Activated CD8-positive, alpha-beta memory T cell treated with anti-CD3 and anti-CD28 coated beads, Interleukin-2, amount 10 ng/mL, durations not matched to agents 7 days and 5 days (primary cell): ENCODE measurements at places on chromosomes 4 and X. TPM values are rescaled to one million over a fixed set of nuclear protein-coding genes. Genes with fewer than 3 reads are reported as not detected.

DNA sequence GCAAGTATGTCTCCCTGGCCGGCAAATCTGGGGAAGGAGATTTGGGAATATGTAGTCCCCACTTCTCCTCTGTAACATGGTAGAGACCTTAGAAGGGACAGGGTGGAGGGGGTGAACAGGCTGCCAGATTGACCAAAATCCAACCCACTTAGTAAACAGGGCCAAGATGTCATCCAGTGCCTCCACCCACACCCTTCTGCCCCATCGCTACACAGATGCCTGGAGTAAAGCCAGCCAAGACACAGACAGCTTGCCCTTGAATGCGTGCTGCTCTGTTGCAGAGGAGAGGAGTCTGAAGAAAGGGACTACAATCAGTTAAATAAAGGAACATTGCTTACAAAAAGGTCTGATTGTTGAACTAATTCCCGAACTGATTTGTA, 160.1 kb upstream of the LDB2 start:
- no peak overlapping the region for H3K27ac ChIP-seq
- H3K4me3 ChIP-seq: no peak overlapping the region
- no peaks in the 10 kb centered on the region for H3K27me3 ChIP-seq
- H3K36me3 ChIP-seq: no peaks in the 10 kb centered on the region
- H3K4me1 ChIP-seq: no peaks in the 10 kb centered on the region

DNA sequence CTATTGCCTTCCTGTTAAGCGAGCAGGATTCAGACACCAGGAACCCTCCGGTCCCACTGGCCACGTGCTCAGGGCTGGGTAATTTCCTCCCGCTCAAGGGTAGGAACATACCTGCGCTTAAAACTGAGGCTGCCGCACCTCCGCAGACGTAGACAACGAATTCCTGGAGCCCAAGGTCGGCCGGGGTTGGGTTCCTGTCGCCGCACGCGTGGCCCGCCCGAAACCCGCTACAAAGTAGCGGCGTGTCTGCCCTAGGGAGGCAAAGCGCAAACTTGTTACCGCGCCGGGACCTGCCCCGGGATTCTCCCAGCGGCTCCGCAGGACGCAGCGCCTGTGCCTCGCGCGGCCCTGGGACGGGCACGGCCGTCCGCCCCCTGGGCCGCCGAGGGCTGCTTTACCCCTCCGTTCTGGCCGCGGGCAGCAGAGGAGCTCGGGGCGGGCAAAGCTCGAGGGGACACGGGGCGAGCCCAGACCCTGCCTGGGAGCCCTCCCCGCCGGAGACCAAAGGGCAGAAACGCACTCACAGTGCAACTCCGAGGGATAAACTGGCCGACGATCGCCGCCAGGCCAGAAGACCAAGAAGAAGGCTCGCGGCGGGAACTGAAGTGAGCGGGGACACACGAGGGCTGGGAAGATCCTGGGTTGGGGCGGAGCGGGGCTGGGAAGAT, at the start of gene ERVMER34-1:
Gene ERVMER34-1, minus strand, starts transcription at position 607 of the 668 bp plus-strand sequence. CDS start 5,905 bp downstream, outside the sequence.
- no peak within 1 kb of the TSS for H3K27ac ChIP-seq
- H3K4me3 ChIP-seq: peak within 1 kb of the TSS; percentile 35
- peaks cover 69% of the 10 kb centered on the region for H3K27me3 ChIP-seq

GRCh38 chr4:128955751-128956150, 137.6 kb downstream of the SCLT1 start:
- no peaks in the 10 kb centered on the region for H3K27me3 ChIP-seq
- DNase-seq: no peak
- H3K36me3 ChIP-seq: peaks cover 44% of the 10 kb centered on the region
- H3K4me3 ChIP-seq: no peak overlapping the region
- no peaks in the 10 kb centered on the region for H3K4me1 ChIP-seq

GRCh38 chr4:38024206-38024509, 64.0 kb downstream of the PTTG2 start:
- no peak overlapping the region for H3K27ac ChIP-seq
- no peaks in the 10 kb centered on the region for H3K27me3 ChIP-seq

DNA sequence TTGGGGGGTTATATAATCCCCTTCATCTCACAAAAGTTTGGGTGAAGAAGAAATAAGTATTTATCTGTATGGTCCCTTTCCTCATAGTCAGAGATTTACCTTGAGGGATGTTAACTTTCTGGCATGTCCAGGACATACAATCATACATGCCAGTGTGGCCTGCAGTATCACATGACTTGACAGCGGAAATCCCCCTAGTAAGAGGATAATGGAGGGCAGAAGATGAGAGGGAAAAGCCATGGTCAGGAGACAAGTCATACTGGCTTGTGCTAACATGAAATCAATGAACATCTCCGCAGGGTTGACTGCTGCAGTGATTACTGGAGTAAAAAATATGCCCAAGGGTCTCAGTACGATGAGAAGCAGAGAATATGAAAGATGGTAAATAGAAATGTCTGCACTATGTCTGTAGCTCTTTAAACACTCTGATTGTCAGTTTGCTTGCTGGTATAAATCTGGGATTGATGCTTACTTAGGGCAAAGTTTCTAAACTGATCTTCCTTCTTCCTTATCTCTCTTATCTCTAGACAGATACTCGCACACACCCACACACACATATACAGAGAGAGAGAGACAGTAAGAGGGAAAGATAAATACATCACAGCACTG, 1385.6 kb upstream of the ADGRL3 start:
- no peak for DNase-seq
- no peak overlapping the region for H3K27ac ChIP-seq
- no peak overlapping the region for H3K4me3 ChIP-seq
- no peaks in the 10 kb centered on the region for H3K4me1 ChIP-seq
- no peaks in the 10 kb centered on the region for H3K27me3 ChIP-seq

GRCh38 chr4:114654592-114654991, 56.0 kb downstream of the UGT8 start:
- no peak for DNase-seq
- H3K27me3 ChIP-seq: peaks cover 20% of the 10 kb centered on the region
- H3K4me3 ChIP-seq: no peak overlapping the region

DNA sequence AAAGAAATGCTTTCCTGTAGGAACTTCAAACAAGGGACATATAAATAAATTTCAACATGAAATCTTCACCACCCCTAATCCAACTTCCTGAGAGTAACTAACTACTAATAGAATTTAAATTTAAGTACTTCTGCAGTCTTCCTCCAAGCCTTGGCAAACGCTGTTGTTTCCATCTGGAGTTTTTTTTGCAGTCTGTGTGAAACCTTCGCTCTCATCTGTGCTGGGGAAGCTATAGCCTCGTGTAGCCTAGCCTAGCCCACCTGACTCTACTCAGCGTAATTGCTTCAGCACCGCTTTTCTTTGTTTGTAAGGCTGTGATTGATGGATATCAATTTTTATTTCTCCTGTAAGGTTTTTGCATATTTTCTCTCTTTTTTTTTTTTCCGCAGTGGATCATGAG, 30.9 kb downstream of the STOX2 start:
- H3K4me3 ChIP-seq: no peak overlapping the region
- H3K27ac ChIP-seq: no peak overlapping the region
- peaks cover 12% of the 10 kb centered on the region for H3K27me3 ChIP-seq
- no peaks in the 10 kb centered on the region for H3K4me1 ChIP-seq
- DNase-seq: no peak
- no peaks in the 10 kb centered on the region for H3K36me3 ChIP-seq

DNA sequence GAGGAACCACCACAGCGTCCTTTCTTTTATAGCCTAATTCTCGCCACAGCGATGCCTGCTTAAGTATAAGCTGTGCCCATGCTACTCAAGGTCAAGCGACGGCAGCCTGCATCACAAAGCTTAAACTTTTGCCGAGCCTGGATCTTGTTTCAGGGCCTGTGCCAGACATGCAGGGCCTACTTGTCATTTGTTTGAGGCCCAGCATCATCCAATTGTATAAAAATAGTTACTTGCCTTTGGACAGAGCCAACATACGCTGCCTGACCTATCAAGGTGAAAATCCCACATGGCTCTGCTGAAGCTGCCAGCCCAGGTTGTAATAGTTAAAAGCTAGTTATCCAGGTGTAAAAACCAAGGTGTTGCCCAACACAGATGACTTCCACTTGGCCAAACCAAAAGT, 107.1 kb downstream of the TMEM131L start:
- no peak for DNase-seq
- peaks cover 47% of the 10 kb centered on the region for H3K4me1 ChIP-seq
- H3K4me3 ChIP-seq: no peak overlapping the region
- no peaks in the 10 kb centered on the region for H3K27me3 ChIP-seq
- peaks cover 7% of the 10 kb centered on the region for H3K36me3 ChIP-seq

DNA sequence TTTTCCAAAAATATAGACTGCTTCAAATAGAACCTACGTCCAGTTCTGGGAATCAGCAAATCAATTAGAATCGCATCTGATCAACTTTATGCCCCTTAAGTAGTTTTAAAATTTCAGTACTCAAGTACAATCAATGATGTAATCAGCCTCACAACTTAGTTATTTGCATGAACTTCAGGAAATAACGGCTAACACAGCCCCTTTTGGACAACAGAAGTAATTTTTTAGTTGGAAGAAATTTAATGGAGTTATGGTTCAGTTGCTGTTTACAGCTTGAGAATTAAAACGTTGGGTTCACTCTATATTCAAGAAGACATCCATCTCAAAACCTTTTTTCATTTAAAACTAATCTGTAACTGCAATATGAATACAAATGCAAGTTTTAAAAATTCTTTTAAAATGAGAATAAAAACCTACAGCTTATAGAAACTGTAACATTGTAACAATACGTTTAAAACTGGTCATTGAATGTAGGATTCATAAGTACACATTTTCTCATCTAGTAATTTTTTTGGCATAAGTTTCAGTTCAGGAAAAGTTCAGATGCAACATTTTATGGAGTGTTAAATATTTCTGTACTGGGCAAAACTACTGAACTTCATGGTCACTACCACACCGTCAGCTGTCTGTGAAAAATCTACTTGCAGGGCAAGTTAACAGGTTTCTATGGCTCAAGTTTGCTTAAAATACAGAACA, 956 bp downstream of the TAPT1 start:
- H3K27me3 ChIP-seq: no peaks in the 10 kb centered on the region
- no peak for DNase-seq
- H3K4me1 ChIP-seq: peaks cover 41% of the 10 kb centered on the region

DNA sequence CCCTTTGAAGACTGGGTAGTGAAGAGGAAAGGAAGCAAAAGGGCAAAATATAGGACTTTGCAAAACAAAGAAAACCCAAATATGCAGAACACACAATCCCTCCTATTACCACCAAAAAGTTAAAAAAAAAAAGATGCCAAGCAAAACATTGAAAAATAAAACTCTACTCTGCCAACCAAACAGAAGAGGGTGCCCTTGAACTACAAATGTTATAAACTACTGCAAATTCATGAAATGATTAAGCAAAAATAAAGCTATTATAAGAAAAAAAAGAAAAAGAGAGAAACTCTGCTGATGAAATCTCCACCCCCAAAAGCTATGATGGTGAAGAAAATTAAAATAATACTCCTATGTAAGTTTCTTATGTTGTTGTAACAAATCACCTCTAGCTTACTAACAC, 168.5 kb upstream of the STK26 start:
- no peak overlapping the region for H3K27ac ChIP-seq
- no peak for DNase-seq
- H3K27me3 ChIP-seq: no peaks in the 10 kb centered on the region
- no peak overlapping the region for H3K4me3 ChIP-seq

- peak overlapping the region; percentile 81 for H3K27ac ChIP-seq
- peak overlapping the region; percentile 18 for H3K4me3 ChIP-seq
- peaks cover 35% of the 10 kb centered on the region for H3K4me1 ChIP-seq
- H3K27me3 ChIP-seq: no peaks in the 10 kb centered on the region
- no peaks in the 10 kb centered on the region for H3K36me3 ChIP-seq
Measured at GRCh38 chrX:120302434-120302833, 8.8 kb downstream of the TMEM255A start.

DNA sequence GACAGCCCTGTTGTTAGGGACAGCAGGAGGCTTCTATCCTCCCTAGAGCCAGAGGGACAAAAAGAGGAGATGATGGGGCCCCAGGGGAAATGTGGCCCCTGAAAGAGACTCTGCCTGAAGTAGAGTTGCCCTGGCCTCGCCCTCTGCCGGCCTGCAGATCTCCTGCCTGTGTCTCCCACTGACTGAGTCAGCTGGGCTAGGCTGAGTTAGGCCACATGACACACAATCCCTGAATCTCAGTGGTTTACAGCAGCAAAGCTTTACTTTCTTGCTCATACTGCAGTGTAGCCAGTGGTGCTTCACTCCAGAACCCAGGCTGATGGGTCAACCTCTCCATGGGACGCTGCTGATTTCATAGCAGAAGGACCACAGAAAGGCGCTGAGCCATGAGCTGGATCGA, 23.5 kb downstream of the DRD5 start:
- H3K36me3 ChIP-seq: no peaks in the 10 kb centered on the region
- H3K4me3 ChIP-seq: no peak overlapping the region
- H3K27me3 ChIP-seq: peaks cover 78% of the 10 kb centered on the region
- DNase-seq: no peak
- H3K4me1 ChIP-seq: no peaks in the 10 kb centered on the region
- no peak overlapping the region for H3K27ac ChIP-seq

GRCh38 chr4:34046580-34046979, 2197.7 kb downstream of the ARAP2 start:
- no peak overlapping the region for H3K27ac ChIP-seq
- H3K4me1 ChIP-seq: no peaks in the 10 kb centered on the region
- no peaks in the 10 kb centered on the region for H3K36me3 ChIP-seq

DNA sequence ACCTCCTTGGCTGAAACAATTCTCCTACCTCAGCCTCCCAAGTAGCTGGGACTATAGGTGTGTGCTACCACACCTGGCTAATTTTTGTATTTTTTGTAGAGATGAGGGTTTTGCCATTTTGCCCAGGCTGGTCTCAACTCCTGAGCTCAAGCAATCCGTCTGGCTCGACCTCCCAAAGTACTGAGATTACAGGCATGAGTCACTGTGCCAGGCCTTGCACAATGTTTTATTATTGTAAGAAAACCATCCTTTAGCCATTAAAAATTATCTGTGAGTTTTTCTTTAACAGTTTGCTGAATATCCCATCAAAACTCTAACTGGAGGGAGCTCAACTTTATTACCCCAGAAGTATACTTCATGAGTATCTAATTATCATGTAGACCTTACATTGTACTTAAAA, 900.3 kb downstream of the PCDH7 start:
- H3K36me3 ChIP-seq: no peaks in the 10 kb centered on the region
- no peaks in the 10 kb centered on the region for H3K4me1 ChIP-seq
- DNase-seq: no peak
- H3K27me3 ChIP-seq: no peaks in the 10 kb centered on the region

- peaks cover 20% of the 10 kb centered on the region for H3K4me1 ChIP-seq
- no peak overlapping the region for H3K27ac ChIP-seq
- no peak overlapping the region for H3K4me3 ChIP-seq
- no peaks in the 10 kb centered on the region for H3K36me3 ChIP-seq
Measured at GRCh38 chrX:72309297-72310071, 3.8 kb upstream of the CITED1 start.

GRCh38 chr4:22720091-22720490, 27.4 kb downstream of the GBA3 start:
- H3K36me3 ChIP-seq: no peaks in the 10 kb centered on the region
- H3K27me3 ChIP-seq: no peaks in the 10 kb centered on the region
- H3K4me3 ChIP-seq: no peak overlapping the region
- H3K27ac ChIP-seq: no peak overlapping the region
- no peaks in the 10 kb centered on the region for H3K4me1 ChIP-seq

GRCh38 chr4:122623637-122624166, 2.8 kb upstream of the IL21 start:
- H3K36me3 ChIP-seq: no peaks in the 10 kb centered on the region
- peaks cover 2% of the 10 kb centered on the region for H3K27me3 ChIP-seq
- H3K4me3 ChIP-seq: no peak overlapping the region
- no peak overlapping the region for H3K27ac ChIP-seq

TEX11 gene
- 0.16 TPM for total RNA-seq

AFF1 gene
- 67.5 TPM for total RNA-seq

PROM1 gene
- not detected for total RNA-seq
